SJCRH30 (cell line): ENCODE measurements at places on chromosomes 1 and 21. TPM values are rescaled to one million over a fixed set of nuclear protein-coding genes. Genes with fewer than 3 reads are reported as not detected.

- H3K27ac ChIP-seq: no peak overlapping the region
- no peaks in the 10 kb centered on the region for H3K4me1 ChIP-seq
- DNase-seq: peak; percentile 53
- H3K4me3 ChIP-seq: no peak overlapping the region
Observed at GRCh38 chr1:44786138-44786840, 1.7 kb downstream of the BEST4 start.

DNA sequence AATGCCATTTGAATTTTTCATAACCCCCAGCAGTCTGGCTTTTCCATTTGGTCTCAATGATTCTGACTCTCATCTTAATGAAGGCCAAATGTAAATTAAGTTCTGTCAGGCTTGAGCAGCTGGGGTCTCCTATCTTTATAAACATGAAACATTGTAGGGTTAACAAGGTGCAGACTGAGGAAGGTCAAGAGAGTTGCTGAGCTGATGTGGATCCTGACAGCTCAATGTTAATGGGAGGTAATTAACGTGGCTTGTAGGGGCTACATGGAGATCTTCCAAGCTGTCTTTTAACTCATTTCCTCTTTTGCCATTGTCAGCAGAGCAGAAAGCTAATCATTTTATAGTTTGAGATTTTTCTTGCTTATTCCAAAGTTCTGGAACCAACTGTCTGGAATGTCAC lies 55.2 kb downstream of the FGGY start:
- H3K27me3 ChIP-seq: no peaks in the 10 kb centered on the region
- H3K36me3 ChIP-seq: no peaks in the 10 kb centered on the region
- no peak for DNase-seq
- no peak overlapping the region for H3K27ac ChIP-seq
- peaks cover 6% of the 10 kb centered on the region; the same call in 1 of the 2 replicates for H3K4me1 ChIP-seq

GRCh38 chr21:19076031-19076430 lies 672.4 kb upstream of the TMPRSS15 start:
- DNase-seq: no peak
- H3K27ac ChIP-seq: no peak overlapping the region
- H3K36me3 ChIP-seq: no peaks in the 10 kb centered on the region
- no peaks in the 10 kb centered on the region for H3K27me3 ChIP-seq

GRCh38 chr21:32423320-32424190 lies 11.0 kb downstream of the EVA1C start:
- no peak overlapping the region for H3K4me3 ChIP-seq
- DNase-seq: no peak
- H3K27me3 ChIP-seq: no peaks in the 10 kb centered on the region
- H3K4me1 ChIP-seq: 0 out of 2 replicates have a peak, but pooled peaks cover 3% of the 10 kb centered on the region

DNA sequence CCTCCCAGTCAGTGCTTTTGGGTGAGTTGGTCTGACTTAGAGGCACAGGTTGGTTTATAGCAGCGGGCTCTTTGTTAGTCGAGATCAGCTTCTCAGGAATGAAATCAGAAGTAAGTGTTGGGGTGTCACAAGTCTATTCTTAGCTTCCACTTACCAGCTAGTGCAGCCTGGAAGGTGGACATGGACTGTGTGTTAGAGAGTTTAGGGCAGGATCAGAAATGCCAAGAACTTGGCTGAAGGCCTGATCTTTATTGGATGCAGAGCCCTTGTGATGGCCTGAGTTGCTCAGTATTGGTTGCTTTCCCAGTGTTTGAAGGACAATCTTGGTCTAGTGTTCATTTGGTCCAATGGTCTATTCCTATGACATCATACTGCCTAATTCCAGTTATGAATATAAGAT lies 377.0 kb upstream of the USP24 start:
- H3K36me3 ChIP-seq: no peaks in the 10 kb centered on the region
- H3K4me1 ChIP-seq: no peaks in the 10 kb centered on the region
- no peak for DNase-seq
- no peaks in the 10 kb centered on the region for H3K27me3 ChIP-seq
- H3K27ac ChIP-seq: no peak overlapping the region
- H3K4me3 ChIP-seq: no peak overlapping the region

- H3K4me3 ChIP-seq: no peak overlapping the region
- 0 out of 2 replicates have a peak, but pooled peaks cover 3% of the 10 kb centered on the region for H3K27me3 ChIP-seq
- no peaks in the 10 kb centered on the region for H3K4me1 ChIP-seq
- no peak for DNase-seq
Observed at GRCh38 chr1:211229365-211229759, 29.8 kb upstream of the RCOR3 start.

FNDC7 gene
- 0.04 and 0.08 TPM in 2 replicates for total RNA-seq

C1orf87 gene
- not detected in 2 replicates for total RNA-seq
